ENCODE measurements at places on chromosomes 6 and 20.
A peak's percentile ranks its signal among the peaks of the same experiment; 100 is the strongest.

DNA sequence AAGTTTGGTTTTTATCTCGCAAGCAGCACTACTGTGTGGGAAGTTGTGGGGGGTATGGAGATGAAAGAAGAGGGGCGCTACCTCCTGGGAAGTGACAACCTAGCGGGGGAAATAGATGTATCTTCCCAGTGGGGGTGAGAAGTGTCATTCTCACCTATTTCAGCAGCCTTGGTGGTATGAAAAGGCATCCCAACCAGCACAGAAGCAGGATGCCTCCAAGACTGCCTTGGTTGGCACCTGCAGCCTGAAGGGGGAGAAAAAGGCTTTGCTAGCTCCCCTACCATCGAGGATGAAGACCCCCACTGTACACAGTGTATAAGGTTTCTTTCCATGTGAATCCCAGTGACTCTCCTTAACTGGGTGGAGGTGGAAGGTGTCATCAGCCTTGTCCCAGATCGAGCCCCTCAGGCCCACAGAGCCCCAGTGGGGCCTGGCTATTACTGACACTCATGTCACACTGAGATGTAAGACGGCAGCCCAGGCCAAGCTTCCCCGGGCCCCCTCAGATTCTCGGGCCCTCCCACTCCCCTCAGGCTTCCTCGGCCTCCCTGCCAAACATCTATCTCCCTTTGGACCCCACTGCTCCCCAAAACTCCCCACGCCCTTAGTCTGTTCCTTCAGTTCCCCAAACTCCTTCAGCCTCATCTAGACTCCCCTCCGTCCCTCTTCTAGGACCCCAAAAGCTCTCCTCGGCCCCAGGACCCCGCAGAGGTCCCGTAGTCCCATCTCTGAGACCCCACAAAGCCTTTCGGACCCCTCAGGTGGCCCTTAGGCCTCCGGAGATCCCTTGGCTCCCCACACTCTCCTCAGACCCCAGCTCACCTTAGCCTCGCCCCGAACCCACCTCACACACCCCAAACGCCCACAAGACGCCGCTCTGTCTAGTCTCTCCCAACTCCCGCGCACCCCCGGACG, 688 bp downstream of the COMMD7 start:
- no peak for DNase-seq

- no peak for DNase-seq
Measured at GRCh38 chr20:59217173-59217572, 53.6 kb downstream of the ZNF831 start.

DNA sequence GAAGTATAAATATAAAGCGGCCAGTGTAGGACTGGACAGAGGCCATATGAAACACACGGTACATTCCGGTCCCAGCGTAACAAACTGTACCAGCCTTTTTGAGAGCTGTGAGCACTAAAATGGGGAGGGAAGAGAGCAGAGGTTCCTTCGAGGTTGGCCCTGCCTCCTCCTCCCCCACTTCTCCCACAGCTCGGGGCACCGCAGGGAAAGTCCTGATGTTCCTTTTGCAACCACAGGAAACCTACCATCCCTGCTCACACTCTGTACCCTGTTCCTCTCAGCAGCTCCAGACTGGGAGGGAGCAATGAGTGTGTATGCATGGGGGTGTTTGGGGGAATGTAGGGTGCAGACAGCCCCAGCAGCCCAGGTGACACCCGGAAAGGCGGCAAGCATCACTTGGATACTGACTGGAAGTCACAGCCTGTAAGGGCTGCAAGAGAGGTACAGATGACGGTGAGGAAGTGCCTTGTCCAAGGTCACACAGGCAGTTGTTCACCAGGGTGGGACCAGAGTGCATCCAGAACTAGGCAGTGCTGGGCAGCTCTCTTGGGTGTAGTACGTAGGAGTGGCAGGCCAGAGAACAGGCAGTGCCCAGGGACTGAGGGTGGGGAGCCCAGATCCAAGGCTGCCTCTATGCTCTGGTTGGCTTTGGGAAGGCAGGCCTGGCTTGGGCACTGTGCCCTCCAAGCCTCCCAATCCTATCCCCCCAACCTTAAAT, 11.0 kb upstream of the ARMC12 start:
- DNase-seq: peak; percentile 93

DNA sequence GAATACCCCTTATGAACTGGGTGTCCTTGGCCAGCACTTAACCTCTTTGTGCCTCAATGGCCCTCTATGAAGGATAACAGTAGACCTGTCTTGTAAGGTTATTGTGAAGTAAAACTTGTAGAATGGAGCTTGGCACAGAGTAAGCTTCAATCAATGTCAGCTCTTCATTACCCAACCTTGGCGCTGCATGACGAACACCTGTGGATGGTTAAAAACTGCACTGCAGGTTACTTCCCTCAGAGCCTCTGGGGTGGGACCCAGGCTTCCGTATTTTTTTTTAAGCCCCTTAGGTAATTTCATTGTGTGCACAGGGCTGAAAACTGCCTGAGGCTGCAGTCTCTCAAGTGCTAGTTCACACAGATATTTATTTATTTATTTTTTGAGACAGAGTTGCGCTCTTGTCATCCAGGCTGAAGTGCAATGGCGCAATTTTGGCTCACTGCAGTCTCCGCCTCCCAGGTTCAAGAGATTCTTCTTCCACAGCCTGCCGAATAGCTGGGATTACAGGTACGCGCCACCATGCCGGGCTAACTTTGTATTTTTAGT, 42.8 kb upstream of the SLC23A2 start:
- no peak for DNase-seq

DNA sequence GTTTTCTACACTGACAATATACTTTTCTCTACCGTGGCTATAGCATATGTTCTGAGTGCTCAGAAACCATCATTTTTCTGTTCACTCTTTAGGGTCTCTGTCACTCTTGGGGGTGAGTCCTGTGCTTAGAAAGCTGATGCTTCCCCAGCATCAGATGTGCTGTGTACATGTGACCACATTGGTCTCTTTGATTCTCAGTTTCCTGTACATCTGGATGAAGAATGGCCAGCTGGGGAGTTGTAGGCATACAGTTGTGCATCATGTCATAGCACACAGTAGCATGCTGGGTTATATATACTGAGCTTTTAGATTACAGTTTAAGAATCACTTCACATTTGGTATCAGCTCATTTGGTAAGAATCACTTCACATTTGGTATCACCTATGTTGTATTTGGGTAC, 238.6 kb upstream of the PREP start:
- DNase-seq: no peak

- peak; percentile 79 for DNase-seq
Measured at GRCh38 chr6:12614456-12614855, 102.1 kb upstream of the PHACTR1 start.

DNA sequence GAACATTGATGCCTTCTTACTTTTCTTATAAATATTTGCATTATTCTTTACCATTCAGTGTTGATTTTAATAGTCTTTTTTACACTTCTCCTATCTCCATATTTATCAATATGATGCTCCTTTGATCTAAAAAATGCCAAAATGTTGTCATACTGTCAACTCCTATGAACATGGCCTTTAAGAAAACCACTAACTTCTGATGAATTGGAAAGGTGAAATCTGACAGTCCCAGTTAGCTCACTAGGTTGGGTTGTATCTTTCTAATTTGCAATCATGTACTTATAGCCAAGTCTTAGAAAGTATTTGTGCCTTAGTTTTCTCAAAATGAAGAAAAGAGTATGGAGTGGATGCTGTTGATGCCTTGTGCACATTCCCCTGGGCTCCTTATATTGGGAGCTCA, 75.4 kb upstream of the SPACA1 start:
- no peak for DNase-seq

DNA sequence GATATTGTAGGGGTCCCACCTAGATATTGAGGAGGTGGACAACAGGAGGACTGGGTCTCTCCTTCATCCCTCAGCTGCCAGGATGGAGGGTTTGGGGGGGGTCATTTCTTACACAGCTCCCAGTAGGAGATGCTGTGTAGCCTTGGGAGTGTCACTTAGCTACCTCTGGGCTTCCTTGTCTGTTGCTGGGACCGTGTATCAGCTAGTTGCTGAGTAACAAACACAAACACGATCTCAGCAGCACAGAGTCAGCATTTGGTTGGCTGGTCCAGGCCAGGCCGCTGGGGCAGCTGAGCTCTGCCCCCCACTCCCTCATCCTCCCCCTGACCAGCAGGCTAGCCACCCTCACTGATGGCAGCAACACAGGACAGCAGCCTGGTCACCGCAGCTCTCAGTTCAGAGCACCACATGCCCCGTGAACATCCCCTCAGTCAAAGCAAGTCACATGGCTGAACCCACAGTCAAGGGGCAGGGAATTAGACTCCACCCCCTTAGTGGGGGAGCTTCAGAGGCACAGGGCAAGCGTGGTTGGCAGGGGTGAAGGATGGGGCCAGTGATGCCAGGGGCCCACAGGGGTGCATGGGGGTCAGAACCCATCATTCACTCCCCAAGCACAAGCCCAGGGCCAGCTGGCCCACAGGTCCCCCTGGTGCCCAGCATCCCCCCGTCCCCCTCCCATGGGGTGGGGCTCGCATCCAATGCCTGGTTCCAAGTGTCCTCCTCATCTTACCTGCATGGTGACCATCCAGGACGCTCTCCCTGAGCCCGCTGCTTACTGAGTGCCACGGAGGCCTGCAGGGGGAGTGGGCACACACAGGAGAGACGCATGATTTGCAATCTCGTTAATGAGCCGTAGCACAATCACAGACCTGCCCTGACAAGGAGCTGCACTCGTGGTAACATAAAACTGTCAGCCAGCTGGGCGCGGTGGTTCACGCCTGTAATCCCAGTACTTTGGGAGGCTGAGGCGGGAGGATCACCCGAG, 112.4 kb downstream of the TAF4 start:
- no peak for DNase-seq

DNA sequence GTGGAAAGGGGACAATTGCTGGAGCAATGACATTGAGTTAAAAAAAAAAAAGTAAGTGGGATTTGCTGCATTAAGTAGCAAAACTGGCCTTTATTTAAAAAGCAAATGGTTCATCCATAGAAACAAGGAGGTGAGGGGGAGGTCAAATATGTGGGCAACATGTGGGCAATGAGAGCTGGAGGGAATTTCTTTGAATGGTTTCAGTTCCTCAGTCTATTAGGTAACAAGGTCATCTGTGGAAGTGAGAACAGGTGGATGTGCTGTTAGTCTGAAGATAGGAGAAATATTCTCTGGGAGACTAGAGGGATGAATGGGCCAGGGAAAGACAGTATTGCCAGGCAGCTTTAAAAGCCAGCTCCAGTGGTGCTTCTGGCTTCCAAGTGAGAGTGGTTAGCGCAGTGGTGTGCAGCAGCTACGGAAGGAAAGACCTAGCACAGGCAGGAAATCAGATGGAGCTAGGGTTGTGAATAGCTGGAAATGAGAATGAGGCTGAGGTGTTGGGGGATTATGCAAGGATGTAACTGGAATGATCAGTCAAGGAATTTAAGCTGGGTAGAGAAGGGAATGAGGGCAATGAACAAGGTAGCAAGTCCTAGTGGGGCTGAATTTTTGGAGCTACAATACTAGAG, 727.6 kb downstream of the PTPRT start:
- no peak for DNase-seq

DNA sequence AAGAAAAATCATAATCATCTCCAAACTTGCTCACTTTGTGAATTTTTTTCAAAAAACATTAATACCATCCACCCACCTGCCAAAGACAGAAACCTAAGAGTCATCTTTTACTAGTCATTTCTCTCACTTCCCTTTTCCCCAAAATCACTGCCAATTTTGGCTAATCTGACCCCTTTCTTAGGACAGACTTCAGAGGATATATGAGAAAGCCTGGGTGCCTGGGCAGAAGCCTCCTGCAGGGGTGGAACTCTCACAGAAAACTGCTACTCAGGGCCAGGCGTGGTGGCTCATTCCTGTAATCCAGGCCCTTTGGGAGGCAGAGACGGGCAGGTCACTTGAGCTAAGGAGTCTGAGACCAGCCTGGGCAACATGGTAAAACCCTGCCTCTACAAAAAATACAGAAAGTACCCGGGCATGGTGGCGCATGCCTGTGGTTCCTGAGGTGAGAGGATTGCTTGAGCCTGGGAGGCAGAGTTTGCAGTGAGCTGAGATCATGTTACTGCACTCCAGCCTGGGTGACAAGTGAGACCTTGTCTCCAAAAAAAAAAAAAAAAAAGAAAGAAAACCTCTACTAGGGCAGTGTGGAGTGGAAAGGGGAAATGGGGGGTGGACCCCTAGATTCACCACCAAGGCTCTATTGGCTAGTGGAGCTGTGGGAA, 3.8 kb downstream of the DEK start:
- DNase-seq: peak; percentile 94

DNA sequence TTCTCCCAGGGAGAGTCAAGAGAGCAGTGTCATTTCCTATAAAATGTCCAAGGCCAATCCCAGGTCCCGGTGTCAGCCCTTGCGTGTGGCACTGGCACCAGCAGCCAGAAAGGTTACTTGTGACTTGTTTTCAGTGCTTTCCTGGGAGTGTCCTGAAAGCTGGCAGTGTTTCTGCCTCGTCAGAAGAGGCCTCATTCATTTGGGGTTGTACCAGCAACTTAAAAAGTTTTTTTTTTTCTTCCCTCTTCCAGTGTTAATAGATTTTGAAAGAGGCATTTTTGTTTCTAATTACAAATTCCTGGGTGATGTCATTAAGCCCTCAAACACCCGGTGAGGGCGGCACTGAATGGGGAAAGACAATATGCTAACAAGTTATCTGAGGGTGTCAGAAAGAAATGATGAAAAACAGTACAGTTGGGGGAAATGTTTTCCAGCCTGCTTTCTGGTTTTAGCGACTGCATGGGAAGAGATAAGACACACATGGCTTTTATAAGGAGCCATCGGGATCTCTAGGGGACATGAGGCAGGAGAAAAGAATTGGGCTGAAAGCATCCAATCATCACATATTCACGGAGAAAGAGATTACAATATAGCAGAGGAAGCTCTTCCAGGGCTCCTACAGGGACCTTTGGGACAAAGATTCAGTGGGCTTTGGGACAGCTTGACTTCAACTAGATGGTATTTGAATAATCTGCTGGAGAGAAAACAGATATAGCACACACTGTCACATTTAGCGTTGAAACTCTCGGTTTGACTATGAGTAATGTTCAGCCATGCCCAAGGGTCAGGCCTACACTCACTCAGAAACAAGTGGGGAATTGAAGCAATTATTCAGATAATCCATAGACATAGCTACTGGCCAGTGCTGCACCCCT, 153.0 kb downstream of the BCAS1 start:
- peak; percentile 95 for DNase-seq

DNA sequence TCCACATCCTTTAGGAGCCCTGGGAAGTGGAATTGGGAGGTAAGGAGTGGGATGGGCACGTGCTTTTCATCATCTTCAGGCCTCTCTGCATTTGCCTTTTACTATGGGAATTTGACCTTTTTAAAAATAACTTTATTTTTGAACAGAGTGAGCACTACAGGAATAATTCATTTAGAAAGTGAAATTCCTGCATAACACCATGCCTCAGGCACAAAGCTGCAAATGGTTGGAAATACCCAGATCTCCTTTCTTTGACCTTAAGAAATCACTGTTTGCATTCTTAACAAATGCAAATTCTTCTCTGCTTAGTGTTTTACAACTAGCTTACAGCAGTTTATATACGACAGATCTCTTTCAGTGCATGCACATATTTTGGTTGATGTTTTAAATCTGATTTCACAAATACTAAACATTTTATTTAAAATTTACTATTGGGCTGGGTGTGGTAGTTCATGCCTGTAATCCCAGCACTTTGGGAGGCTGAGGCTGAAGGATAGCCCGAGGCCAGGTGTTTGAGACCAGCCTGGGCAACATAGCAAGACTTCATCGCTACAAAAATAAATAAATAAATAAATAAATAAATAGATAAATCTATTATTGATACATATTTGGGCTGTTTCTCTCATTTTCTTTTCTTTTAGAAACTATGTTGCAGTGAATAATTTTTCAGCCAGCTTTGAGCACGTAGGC, 24.5 kb downstream of the CST8 start:
- DNase-seq: no peak

GRCh38 chr6:6966569-6966968, 141.2 kb upstream of the RREB1 start:
- no peak for DNase-seq

- no peak for DNase-seq
Measured at GRCh38 chr20:53550280-53551187, 43.1 kb downstream of the ZNF217 start.

- DNase-seq: peak; percentile 38
Measured at GRCh38 chr6:72081871-72082270, 195.5 kb downstream of the RIMS1 start.
